Activated naive CD8-positive, alpha-beta T cell treated with anti-CD3 and anti-CD28 coated beads, Interleukin-2, amount 10 ng/mL, durations not matched to agents 7 days and 5 days (primary cell): ENCODE measurements at places on chromosomes 5 and 9.

DNA sequence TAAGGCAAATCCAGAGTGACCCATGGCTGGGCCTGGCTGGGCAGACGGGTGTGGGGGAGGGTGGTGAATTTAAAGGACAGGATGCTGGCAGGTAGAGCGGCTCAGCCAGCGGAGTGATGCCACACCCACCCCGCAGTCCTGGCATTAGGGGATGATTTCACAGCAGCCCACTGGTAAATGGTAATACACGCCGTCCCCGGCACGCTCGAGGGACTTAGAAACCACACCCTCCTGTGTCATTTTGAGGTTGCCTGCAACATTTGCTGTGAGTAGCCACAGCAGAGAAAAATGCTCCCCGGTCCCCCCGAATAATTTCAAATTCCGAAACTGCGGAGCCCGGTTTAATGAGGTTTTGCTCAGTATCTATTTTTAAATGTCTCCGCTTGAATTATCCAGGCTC, 71.3 kb upstream of the FCN2 start:
- no peaks in the 10 kb centered on the region for H3K36me3 ChIP-seq
- H3K4me1 ChIP-seq: no peaks in the 10 kb centered on the region
- DNase-seq: no peak
- H3K27ac ChIP-seq: no peak overlapping the region

- peaks cover 2% of the 10 kb centered on the region for H3K27me3 ChIP-seq
- peaks cover 10% of the 10 kb centered on the region for H3K4me1 ChIP-seq
- H3K36me3 ChIP-seq: no peaks in the 10 kb centered on the region
- DNase-seq: no peak
Measured at GRCh38 chr5:98975223-98975622, 46.4 kb upstream of the CHD1 start.

GRCh38 chr5:39794513-39795210, 369.9 kb upstream of the DAB2 start:
- H3K4me1 ChIP-seq: no peaks in the 10 kb centered on the region
- no peak for DNase-seq
- peaks cover 3% of the 10 kb centered on the region for H3K27me3 ChIP-seq
- no peak overlapping the region for H3K27ac ChIP-seq

DNA sequence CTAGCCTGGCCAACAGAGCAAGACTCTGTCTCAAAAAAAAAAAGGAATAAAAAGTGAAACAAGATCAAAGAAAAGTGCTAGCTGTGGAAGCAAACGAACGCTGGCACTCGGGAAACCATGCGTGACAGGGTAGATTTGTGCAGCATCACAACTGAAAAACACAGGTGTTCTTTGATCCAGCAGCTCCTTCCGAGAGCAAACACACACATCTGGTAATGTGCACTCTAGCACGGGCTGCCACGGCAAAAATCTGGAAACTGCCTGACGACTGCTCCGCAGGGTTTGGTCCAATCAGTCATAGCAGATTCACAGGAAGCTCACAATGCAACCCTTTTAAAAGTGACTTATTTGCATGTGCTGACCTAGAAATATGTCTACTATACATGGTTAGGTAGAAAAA, 80.0 kb downstream of the SYK start:
- no peak for DNase-seq
- H3K36me3 ChIP-seq: no peaks in the 10 kb centered on the region
- no peak overlapping the region for H3K27ac ChIP-seq
- no peaks in the 10 kb centered on the region for H3K4me1 ChIP-seq
- peaks cover 9% of the 10 kb centered on the region for H3K27me3 ChIP-seq

DNA sequence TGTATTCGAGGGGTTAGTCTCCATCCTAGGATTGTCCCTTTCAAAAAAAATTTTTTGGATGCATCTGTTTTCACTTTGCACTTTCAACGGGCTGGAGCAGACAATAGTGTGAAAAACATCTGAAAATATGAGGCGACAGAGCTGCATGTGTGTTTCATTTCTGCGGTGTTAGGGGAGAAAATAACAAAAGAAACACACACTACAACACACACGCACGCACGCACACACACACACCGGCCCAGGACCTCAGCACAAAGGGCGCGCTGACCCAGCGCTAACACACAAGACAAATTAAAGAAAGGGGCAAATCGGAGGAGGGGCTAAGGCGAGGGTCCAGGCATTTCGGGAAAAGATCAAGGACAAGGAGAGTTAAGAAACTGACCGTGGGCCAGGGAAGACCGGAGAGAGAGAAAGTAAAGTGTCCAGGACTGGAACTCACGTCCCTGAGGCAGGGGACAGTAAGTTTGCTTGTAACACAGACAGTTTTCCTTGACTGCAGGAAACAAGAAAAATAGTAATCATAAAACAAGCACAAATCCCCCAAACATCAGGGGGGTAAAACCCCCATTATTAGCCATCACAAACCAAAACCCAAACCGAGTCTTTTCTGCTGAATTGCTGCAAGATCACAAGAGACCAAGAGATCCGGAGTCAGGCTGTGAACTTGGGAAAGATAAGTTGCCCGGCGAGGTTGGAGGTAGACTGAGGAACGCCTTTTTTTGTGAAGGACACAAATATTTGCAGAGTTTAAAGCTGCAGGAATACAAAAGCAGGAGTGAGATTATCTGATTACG, 302.1 kb downstream of the PARP8 start:
- H3K27me3 ChIP-seq: peaks cover 82% of the 10 kb centered on the region
- H3K27ac ChIP-seq: no peak overlapping the region
- no peak for DNase-seq

- peaks cover 8% of the 10 kb centered on the region for H3K27me3 ChIP-seq
- no peak for DNase-seq
- no peaks in the 10 kb centered on the region for H3K36me3 ChIP-seq
- H3K4me3 ChIP-seq: no peak overlapping the region
- H3K4me1 ChIP-seq: peaks cover 20% of the 10 kb centered on the region
- no peak overlapping the region for H3K27ac ChIP-seq
Measured at GRCh38 chr9:134381272-134381661, 55.0 kb downstream of the RXRA start.

DNA sequence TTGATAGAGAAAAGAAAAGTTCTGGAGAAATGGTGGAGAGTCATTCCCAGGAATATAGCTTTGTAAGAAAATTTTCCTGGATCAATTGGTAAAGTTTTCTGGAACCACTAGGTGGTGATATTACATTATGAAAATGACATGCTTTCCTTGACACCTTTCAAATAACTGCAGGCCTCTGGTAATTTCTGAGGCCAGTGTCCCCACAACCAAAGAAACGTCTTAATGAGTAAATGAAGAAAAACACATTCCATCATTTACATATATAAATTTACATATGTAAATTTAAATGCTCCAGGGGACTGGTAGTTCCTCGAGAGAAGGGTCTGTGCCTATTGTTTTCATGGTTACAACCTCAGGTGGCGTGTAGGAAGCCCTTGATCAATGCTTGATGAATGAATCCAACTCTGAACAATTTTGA, 17.2 kb upstream of the RGS3 start:
- peaks cover 3% of the 10 kb centered on the region for H3K4me1 ChIP-seq
- no peaks in the 10 kb centered on the region for H3K27me3 ChIP-seq
- no peak overlapping the region for H3K4me3 ChIP-seq

DNA sequence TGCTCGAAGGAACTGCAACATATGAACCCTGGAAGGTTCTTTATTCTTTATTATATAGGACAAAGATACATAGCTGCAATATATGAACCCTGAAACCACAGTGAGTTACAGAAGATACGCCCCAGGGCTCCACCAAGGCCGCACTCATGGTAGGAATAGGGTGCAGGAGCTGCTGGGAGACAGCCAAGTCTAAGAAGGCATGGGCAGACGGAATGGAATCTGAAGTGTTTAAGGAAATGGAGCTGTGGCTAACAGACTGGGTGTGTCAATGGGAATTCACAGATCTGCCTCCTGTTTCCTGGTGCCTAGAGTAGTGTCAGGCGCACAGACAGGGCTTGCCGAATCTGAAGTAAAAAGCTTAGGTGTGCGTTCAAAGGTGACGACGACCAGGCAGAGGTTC, 286.4 kb downstream of the DENND1A start:
- H3K27ac ChIP-seq: no peak overlapping the region
- H3K4me1 ChIP-seq: peaks cover 24% of the 10 kb centered on the region
- DNase-seq: no peak

DNA sequence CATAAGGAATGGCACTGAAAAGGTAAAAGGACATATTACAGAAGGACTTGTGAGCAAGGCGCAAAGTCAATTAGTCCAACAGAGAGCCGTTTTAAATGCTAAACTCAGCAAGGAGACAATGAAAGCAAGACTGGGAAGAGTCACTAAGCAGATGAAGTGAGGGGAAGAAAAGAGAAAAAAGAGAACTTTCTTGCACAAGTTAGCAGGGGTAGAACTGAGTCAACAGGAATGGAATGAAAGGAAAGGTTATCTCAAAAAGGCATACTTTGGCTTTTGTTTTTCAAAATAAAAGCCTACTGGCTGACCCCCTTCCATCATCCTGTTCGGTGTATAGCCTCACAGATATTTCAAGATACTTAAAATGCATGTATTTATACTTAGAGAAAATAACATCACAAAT, 75.0 kb downstream of the NR6A1 start:
- no peaks in the 10 kb centered on the region for H3K4me1 ChIP-seq
- peaks cover 7% of the 10 kb centered on the region for H3K27me3 ChIP-seq
- no peak overlapping the region for H3K27ac ChIP-seq
- H3K36me3 ChIP-seq: no peaks in the 10 kb centered on the region

DNA sequence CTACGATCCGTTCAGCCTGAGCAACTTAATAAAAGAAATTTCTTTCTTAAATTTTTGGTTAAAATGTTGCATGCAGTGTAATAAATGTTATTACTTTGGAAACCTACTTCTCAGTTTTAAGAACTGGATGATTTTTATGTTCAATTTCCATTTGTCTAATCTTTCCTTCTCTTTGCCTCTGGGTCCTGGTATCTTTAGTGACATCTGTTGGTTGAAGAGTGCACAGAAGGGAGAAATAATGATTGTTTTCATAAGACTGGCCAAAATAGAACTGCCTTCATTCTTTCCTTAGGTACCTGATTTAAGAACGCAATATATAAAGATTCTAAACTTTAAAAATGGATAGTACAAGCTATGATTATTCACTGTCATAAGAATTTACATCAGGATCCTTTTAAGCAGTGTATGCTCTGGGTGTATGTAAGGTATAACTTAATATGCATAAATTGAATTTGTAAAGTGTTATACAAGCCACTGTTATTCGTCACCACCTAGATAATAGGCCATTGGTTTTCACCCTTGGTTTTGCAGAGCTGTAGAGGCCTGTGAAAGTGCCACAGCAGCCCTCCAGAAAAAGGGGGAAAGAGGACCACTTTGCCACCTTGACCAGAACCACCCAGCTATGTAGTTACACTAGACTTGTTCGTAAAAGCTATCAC, 82.8 kb upstream of the TLX3 start:
- H3K4me1 ChIP-seq: peaks cover 13% of the 10 kb centered on the region
- no peaks in the 10 kb centered on the region for H3K36me3 ChIP-seq
- peaks cover 36% of the 10 kb centered on the region for H3K27me3 ChIP-seq

- no peak overlapping the region for H3K4me3 ChIP-seq
- no peak overlapping the region for H3K27ac ChIP-seq
- H3K27me3 ChIP-seq: peaks cover 6% of the 10 kb centered on the region
Measured at GRCh38 chr5:32182463-32183063, 8.4 kb upstream of the GOLPH3 start.

GRCh38 chr5:169426784-169427183, 125.8 kb upstream of the SLIT3 start:
- H3K27me3 ChIP-seq: peaks cover 1% of the 10 kb centered on the region
- no peak for DNase-seq
- H3K4me3 ChIP-seq: no peak overlapping the region
- no peaks in the 10 kb centered on the region for H3K36me3 ChIP-seq

GRCh38 chr9:6006749-6007057, 8.7 kb downstream of the RANBP6 start:
- peak overlapping the region; percentile 90 for H3K4me3 ChIP-seq
- peaks cover 28% of the 10 kb centered on the region for H3K4me1 ChIP-seq
- H3K27me3 ChIP-seq: no peaks in the 10 kb centered on the region

GRCh38 chr9:23702311-23702922, 123.6 kb downstream of the ELAVL2 start:
- no peaks in the 10 kb centered on the region for H3K4me1 ChIP-seq
- no peak overlapping the region for H3K4me3 ChIP-seq
- no peaks in the 10 kb centered on the region for H3K36me3 ChIP-seq
- H3K27ac ChIP-seq: no peak overlapping the region

GRCh38 chr9:127970401-127971313, 10.1 kb downstream of the EEIG1 start:
- no peaks in the 10 kb centered on the region for H3K27me3 ChIP-seq
- peaks cover 90% of the 10 kb centered on the region for H3K4me1 ChIP-seq
- H3K27ac ChIP-seq: peak overlapping the region; percentile 100

DNA sequence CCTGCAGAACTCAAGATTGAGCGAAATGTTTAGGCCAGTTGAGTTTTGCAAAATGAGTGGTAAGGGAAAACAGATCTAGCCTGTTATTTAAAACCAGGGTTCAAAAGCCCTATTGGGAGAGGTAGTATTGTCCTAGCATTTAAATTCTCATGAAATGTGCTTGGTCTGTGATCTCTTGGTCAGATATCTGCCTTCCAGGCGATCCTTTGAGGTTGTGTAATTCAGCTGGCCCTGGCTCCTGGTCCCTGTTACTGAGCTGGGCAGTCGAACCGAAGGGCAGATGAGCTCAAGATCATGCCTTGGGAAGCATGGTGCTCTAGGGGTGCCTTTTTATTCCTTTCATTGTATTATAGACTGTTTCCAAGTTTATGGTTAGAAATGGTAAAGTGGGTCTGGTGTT, 14.4 kb downstream of the SAP30L start:
- no peaks in the 10 kb centered on the region for H3K4me1 ChIP-seq
- no peak overlapping the region for H3K27ac ChIP-seq
- no peak overlapping the region for H3K4me3 ChIP-seq
- DNase-seq: no peak
- H3K36me3 ChIP-seq: peaks cover 8% of the 10 kb centered on the region

DNA sequence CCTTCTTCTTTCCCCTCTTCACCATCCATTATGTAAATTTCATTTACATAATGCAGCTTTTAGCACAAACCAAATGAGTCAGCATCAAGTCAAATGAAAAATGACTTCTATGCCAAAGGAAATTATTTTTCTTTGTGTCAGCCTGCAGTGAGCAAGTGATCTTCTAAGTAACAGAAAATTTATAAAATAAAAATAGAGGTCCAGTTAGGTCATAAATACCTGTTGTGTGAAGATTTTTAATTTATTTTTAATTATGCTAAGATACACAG, 16.7 kb upstream of the THG1L start:
- peaks cover 5% of the 10 kb centered on the region for H3K27me3 ChIP-seq
- H3K36me3 ChIP-seq: no peaks in the 10 kb centered on the region
- no peak overlapping the region for H3K4me3 ChIP-seq
